Motor neuron (in vitro differentiated cells): ENCODE measurements at places on chromosomes 5 and 9.

DNA sequence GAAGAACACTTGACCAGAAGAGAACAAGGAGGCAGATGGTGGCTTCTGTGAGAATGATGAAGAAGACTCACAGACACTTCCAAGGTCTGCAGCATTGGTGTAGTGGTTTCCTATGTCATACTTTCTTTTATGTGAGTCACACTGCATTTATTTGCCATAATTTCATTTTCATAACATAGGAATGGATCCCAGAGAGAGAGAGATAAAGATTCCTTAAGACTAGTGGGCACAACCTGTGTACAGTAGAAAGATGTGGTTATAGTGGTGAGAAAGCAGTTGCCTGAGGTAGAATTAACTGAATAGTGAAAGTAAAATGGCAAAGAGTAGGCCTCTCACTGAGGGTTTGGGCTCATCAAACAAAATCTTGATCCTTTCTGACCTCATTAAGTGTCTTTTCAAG is 7.6 kb upstream of the CCDC152 start:
- no peak for ATAC-seq

GRCh38 chr5:88698290-88698689 is 184.7 kb downstream of the MEF2C start:
- ATAC-seq: no peak

- no peak for ATAC-seq
Measured at GRCh38 chr9:129580211-129580915, 40.5 kb downstream of the C9orf50 start.

- no peak for ATAC-seq
Measured at GRCh38 chr5:149001162-149001561, 61.7 kb downstream of the SH3TC2 start.
